Cortex of kidney (tissue), 1 donor: ENCODE measurements at places on chromosomes 1 and 21.

DNA sequence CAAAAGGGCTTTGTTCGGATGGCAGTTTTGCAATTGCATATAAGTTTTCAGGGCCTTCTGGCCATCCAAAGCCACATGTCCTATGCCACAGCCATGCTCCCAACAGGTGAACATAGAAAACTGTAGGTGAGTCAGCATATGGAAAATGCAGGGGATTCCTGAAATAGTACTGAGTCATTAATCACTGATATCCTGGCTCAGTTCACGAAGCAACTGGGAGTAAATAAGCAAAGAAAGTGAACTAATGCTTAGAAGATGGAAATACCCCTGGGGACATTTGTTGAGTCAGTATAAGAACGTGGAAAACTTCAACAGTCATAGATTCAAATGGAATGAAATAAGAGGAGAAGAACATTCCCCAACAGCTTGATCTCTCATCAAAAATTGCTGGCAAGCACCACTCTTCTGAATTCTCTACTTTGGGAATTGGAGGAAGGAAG lies 148.9 kb upstream of the RUNX1 start:
- no peak for DNase-seq

DNA sequence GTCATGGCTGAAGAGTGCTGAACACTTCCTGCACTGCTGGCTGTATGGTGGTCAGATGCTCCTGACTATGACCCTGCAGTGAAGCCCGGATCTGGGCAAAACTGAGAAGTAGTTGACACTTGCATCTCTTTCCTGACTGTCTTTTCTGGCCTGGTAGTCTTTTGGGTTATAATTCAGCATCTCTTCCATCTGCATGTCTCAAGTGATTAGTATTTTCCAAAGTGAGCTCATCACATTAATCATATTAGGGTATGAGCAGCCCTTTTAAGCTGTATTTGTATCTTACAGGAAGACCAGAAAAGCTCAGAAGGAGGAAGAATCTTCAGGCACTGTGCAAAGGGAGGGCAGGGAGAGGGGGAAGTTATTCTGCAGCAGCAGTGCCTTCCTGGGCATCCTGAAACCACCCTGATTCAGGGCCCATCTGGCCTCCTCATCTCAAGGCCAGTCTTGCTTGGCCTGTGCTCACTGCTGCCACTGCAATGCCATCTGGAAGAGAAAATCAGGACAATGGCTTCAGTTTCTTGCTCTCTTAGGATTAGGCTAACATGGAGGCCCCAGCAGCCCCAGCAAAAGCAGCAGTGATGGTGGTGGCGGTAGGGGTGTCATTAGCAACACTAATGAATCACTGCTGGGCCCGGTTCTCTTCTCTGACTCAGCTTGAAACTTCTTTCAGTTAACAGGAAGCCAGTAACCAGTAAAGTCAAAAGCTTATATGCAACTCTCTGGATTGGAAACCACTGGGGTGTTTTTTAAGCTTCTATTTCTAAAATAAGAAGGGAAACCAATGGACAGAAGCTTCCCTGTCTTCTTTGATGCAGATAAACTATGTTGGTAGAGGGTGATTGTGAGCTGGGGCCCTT lies 63.3 kb upstream of the WDR26 start:
- no peak for DNase-seq

DNA sequence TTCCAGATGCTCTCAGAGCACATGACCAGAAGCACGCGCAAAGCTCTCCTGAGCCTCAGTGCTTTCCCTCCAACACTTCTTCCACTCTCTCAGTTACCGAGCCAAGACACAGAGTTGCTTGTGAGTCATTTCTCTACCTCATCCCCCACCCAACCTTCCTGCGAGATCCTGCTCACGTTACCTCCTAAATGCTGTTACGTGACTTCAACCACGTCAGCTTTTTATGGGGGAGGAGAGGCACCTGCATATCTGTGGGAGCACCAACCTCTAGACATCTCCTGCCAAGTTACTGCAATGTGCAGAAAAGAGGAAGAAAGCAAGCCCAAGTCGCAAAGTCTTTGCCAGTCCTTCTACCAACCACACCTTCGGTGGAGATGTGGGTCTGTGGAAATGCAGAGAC lies 27.2 kb upstream of the ERG start:
- DNase-seq: no peak

GRCh38 chr1:21174654-21175323 lies 1.9 kb downstream of the EIF4G3 start:
- DNase-seq: no peak

DNA sequence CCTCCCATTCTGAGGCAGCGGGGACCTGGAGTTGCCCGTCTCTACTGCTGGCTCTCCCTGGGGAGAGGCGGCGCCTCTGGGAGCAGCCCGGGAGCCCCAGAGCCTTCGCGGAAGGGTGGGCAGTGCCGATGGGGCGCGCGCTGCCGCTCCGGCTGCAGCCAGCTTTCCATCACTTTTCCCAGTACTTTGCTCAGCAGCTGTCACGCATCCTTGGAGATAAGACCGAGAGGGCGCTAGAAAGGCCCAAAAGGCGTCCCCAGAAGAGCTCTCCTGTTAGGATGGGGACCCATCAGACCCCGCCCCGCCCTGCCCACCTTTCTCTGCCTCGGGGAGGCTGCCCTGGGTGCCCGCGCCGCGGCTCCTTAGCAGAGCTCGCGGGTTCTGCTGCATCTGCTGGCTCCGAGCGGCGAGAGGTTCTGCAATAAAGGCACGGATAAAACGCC lies 534 bp downstream of the KCNH1 start:
- DNase-seq: no peak

- DNase-seq: no peak
These were observed 315.0 kb downstream of the PTPRU start for GRCh38 chr1:29551123-29551936.

- no peak for DNase-seq
These were observed 79.1 kb upstream of the OLIG2 start for GRCh38 chr21:32946654-32947053.

DNA sequence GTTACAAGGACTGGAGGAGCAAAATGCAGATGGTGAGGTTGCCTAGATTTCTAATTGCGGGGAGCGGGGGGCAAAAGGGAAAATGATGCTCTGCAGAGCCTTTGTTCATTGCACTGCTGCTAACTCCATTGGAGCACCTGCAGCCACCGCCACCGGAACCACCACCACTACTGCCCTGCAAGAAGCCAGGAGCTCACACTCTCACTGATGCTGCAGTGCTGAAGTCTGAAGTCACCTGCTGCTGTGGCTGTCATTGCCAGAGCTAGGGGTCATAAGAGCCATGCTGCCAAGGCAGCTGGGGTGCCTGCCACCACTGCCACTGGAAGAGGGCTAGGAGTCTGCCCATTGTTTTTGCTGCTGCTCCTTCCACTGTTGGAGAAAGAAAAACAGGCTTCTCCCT lies 7.3 kb upstream of the HPCAL4 start:
- DNase-seq: no peak

DNA sequence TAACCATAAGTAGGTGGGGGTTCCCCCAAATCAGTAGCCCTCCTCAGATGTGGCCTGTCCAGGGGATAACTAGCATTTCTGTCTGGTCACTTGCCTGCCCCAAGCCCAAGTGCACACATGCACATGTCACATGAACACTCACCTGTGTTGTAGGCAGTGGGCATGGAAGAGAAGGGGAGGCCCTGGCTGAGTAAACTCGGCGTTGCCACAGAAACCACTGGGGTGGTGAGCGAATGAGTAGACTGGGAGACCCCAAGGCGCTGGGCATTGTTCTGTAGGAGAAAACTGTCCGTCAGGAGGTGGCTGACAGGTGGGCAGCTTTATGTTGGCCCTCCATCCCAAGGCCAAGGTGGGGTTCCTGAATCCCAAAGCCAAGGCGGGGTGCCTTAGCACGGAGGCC lies 25.6 kb downstream of the MEF2D start:
- no peak for DNase-seq

DNA sequence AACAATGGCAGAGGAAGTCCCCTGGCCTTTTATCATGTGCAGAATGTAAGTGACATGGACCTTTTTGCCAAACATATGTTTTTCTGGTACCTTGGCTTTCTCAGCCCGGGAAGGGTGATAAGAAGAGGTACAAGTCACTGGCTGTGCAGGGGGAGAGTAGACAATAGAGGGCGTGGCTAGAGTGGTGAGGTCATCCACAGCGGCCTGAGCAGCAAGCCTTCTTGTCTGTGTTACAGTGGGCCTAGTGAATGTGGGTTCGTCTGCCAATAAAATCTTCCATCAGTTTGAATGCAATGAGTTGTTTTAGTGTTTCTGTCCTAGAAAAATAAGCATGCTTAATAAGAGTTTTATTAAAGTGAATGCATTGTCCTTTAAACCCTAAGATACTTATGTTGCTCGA lies 59.0 kb upstream of the PGD start:
- DNase-seq: no peak

- no peak for DNase-seq
These were observed 41.7 kb upstream of the CD2 start for GRCh38 chr1:116712510-116712909.

GRCh38 chr1:54987919-54988705 lies 7.7 kb downstream of the TMEM61 start:
- DNase-seq: no peak

GRCh38 chr1:63991685-63992084 lies 211.7 kb upstream of the UBE2U start:
- no peak for DNase-seq

GRCh38 chr1:224377676-224378006 lies 21.0 kb downstream of the CNIH4 start:
- no peak for DNase-seq

DNA sequence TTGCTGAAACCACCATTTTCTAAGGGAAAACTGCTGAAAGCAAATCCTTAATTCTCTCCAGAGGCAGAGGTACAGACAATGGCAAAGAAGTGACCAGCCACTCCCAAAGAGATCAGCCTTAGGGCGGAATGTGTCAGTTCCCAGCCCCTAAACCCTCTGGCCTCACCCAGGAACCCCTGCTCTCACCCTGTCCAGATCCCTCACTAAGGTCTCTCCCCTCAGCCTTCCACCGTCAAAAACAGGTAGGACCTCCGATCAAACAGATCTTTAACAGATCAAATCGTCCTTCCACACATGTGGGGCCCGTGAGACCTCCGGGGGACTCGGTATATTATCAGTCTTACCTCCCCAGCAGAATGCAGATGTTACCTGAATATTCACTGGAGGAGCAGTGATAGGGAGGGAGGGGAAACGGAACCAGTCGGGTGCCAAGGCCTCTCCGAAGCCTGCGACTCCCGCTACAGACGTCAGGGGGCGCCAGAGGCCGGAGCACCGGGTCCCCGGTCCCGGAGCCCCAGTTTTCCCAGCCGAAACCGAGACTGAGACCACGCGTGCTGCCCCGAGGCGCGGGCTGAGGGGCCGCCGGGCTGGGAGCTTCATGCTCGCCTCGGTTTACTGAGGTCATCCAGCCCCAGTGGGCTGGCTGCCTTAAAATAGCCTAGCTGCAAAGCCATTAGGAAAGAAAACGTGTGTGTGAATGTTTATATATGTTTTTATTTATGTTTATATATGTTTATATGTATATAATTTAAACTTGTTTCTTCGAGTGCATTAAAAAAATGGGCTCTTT lies 23.6 kb downstream of the GPA33 start:
- DNase-seq: no peak

GRCh38 chr1:23422241-23422877 lies 2.2 kb downstream of the TCEA3 start:
- no peak for DNase-seq

DNA sequence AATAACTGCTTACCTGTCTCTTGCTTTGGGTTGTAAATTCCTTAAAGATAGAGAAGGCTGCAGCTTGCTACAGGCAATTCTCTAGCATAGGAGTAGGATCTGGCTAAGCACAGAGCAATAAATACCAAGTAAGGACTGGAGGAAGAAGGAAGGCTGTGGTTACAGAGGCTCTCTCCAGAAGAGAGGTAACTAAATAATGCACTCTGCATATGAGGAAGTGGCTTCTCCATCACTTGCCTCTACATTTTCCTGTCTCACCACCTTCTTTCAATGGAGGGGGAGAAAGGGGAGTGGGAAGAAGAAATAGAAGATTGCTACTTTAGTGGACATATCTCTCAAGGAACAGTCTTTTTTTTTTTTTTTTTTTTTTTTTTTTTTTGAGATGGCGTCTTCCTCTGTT lies 60.9 kb upstream of the LAX1 start:
- DNase-seq: no peak

DNA sequence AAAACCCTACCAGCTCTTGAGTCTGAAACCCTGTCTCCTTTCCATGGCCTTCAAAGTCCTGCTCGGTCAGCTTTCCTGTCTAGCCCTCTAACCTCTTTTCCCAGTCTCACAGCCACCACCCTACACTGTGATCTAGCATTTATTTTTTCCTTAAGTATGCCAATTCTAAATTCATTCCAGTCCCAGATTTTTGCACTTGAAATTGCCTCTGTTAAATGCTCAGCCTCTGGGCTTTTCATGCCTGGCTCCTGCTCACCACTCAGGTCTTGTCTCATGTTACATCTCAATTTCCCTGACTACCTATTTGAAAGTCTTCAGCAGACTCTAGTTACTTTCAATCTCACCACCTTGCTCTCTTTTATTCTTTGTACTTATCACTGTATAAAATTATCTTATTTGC lies 176.2 kb downstream of the ADGRL4 start:
- DNase-seq: no peak

DNA sequence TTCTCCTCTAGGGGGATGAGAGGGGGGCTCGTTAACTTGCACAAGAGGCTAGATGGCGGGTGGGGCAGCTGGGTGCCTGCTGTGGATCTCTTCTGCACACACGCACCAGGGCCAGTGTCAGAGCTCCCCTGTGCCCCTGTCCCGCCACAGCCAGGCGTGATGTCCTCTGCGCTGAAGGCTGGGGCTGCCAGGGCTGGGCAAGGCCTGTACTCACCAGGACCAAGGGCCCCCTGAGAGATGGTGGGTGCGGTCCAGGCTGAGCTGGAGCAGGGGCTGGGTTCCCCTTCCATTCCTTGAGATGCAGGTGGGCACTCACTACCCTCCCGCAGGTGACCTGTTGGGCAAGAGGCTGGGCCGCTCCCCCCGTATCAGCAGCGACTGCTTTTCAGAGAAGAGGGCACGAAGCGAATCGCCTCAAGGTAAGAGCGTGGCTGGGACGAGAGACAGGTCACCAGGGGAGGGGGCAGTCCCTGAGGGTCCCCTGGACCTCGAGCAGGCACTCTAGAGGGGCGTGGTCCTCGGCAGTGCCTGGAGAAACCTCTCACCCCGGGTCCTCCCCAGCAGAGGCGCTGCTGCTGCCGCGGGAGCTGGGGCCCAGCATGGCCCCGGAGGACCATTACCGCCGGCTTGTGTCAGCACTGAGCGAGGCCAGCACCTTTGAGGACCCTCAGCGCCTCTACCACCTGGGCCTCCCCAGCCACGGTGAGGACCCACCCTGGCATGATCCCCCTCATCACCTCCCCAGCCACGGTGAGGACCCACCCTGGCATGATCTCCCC lies 15.2 kb downstream of the SAMD11 start:
- no peak for DNase-seq

- no peak for DNase-seq
These were observed 192.3 kb downstream of the AMY1C start for GRCh38 chr1:103942029-103942428.

DNA sequence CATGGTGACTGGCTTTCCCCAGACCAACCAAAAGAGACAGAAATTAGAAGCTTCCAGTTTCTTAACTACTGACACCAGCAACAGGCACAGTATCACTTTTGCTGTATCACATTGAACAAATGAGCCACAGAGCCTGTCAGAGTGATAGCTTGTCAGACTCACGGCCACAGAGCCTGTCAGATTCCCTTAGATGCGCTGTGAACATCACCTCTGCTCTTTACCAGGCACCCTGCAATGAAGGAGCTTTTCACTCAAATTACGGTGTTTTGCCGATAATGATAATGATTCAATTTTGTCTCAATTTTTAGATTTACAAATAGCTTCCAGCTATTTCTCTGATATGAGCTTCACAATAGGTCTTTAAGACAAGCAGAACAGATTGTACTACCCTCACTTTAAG lies 107.9 kb upstream of the GNG12 start:
- no peak for DNase-seq

- DNase-seq: no peak
These were observed 59.4 kb upstream of the SERBP1 start for GRCh38 chr1:67489643-67490042.
